Activated T-cell treated with anti-CD3 and anti-CD28 coated beads, Interleukin-2, amount 50 U/mL, for 72 hours (primary cell): ENCODE measurements at places on chromosomes 7 and 10.

DNA sequence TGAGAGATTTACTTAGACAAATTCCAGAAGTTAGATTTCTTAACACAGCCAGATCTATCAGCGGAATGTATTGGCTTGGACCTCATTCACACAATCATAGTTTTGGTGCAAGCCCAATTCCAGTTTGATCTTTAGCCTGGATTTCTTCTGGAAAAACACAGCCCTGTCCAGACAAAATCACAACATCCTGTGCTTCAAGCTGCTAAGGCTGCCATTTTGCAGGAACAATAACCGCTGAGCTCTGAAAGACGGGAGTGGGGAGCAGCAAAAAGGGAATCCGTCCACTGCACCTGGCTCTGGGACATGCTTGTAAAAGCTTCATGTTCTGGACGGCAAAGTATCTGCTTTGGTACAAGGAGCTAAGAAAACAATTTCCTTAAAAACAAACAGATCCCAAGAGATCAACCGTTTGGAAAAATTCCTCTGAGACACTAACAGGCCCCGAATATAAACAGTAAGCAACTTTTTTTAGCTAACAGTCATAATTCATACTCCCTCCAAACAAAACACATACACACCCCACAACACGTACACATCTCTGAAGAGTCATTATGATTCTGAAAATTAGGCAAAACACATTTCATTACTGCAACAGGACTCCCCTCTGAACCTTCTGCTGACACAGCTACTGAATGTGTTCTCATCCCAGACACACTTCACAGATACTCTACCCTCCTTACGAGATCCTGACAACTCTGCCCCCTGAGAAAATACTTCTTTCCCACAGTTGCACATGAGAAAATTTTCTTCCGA, 32.4 kb downstream of the ITIH5 start:
- DNase-seq: no peak

GRCh38 chr10:33154590-33154989, 179.9 kb downstream of the NRP1 start:
- no peak for DNase-seq

DNA sequence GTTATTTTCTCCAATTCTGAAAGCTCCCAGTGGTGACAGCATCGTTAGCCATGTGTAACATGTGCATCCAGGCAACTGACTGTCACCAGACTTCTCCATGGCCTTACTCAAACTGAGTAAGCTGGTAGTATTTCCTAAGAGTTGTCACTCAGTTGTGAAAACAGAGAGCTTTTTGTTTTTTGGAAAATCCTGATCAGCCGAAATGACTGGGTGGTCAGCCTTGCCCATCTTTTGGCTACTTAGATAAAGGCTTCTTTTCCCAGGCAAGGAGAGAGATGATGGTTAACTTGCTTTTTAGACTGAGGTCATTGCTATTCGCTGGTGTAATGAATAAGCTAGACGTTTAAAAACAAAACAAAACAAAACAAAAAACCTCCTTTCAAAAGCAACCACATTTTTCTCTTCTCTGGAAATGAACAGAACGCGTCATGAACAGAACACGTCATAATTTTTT, 159.5 kb upstream of the KLF14 start:
- DNase-seq: no peak

DNA sequence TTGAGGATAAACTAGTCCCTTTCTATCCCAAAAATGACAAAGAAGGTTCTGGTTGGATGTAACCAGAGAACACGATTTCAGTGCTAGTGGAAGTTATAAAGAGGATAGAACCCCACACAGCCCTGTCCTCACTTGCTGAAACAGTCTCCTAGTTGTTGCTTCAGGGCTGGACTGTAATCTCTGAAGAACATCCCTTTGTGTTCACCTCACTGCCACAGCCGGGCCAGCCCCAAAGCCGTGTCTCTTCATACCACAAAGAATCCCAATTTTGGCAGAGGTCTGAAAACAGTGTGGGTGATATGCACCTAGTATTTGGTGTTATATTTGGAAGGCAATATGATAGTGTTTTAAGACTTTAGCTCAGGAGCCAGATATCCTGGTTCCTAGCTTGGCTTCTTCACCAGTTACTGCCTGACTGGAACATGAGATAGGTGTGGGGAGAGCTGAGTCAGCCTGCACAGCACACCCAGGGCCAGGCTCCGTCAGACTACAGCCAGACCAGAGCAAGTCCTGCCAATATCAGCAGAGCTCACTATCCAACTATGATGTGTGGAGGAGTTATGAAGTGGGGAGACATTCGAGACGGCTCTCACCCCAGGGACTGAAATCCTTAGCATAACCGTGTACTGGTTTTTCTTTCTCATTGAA, 21.2 kb downstream of the CYP3A4 start:
- DNase-seq: no peak

DNA sequence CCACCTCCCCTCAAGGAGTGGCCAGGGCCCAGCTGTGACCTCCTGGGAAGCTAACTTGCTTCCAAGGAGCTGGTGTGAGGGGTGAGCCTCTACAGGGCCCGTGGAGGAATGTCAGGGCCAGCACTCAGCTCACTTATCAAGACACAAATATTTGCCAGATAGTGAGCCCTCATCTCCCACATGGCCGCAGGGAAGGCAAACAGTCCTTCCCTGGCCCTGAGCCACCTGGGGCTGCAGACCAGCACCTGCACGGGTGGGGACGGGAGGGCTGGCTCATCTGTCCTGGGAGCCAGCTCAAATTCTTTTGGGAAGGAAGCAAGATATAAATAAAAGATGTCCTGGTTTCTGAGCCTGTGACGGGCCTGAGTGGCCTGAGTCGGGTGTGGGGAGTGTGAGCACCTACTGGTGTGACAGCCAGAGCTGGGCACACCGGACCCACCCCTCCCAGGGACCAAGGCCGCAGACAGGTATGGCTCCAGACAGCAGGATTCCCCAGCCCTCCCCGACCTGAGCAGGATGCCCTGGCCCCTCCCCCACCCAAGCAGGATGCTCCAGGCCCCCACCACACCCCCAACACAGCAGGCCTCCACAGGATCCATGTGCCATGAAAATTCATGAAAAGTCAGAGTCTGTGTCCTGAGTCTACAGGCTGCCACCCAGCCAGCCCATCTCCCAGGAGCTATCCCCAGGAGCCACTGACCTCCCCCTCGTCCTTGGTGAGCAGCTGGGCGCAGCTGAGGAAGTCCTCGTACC, 148.0 kb downstream of the MAPK8 start:
- no peak for DNase-seq

DNA sequence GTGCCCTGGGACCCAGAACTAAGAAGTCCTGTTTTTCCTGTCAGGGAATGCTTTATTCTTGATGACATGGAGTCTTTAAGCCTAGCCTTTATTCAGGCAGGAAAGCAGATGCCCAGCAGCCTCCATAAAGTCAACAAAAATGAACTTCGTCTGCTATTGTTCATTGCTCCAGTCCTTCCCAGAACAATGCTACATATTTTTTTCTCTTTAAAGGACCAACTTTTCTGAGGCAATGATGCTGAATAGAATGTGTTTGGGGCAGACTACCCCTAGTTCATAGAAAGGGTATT, 47.6 kb upstream of the PDCD4 start:
- DNase-seq: no peak

DNA sequence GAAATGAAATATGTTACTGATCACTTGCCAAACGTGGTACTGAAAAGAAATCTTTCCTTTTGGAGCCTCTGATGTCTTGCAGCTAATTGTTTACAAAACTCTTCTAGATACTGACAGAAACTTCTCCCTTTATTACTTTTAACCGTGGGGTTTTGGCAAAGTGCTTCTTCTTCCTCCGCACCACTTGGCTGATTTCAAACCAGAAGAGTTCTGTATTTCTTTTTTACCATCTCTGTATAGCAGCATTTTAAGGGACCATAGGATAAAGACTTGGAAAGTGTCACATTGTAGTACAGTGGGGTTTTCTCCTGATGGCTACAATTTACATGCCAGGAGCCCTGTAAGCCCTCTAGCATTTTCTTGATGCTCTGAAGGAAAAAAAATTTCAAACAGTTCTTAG, 21.9 kb upstream of the CREB5 start:
- no peak for DNase-seq

DNA sequence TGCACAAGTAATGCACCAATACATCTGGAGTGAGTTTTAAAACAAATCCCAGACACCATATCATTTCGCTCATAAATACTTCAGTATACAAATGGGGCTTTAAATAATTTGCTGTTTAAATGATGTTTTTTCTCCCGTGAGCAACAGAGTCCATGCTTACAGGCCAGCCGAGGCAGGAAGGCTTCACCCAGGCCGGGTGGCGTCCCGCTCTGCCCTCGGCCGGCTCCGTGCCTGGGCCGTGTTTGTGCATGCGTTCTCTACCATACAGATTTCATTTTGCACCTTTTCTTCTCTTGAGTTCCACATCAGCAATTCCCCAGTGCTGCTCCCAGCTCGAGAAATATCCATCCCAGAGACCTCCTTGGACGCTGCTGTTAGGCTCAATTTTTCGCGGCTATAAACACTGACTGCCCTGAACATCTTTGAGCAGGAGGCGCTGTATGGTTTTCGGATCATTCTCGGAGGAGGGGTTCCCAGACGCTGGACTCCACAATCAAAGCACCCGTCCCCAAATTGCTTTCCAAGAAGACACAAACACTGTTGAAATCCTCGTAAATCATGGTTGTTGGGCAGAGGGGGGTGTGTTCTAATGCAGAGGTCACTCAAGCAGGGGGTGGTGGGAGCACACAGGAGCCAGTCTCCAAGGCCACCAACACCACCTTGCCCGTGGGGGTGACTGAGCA, 91.6 kb downstream of the MICALL2 start:
- DNase-seq: no peak

DNA sequence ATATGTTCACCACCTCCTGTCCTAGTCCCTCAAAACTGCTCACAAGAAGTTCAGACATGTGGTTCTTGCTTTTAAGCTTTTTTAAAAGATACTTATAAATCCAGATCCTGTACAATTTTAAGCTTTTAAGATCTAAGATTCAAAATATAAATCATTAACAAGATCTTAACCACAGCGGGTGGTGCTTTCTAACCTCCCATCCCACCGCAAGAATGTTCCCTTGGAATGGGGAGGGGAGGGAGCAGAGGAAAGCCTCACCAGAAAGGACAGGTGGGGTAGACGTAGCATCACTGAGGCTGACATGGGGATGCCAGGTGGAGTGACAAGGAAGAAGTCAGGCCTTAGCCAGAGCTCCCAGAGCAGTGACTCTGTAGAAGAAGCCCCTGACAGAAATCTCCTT, 133.5 kb downstream of the C1GALT1 start:
- DNase-seq: no peak

- peak; percentile 4 for DNase-seq
Measured at GRCh38 chr10:7666253-7667023, at the start of gene ITIH5. TSS of gene ITIH5 (minus strand) at chr10:7666966. CDS start at chr10:7666892, 74 bp downstream.

GRCh38 chr7:148503900-148504487, 86.6 kb upstream of the C7orf33 start:
- DNase-seq: peak; percentile 17

DNA sequence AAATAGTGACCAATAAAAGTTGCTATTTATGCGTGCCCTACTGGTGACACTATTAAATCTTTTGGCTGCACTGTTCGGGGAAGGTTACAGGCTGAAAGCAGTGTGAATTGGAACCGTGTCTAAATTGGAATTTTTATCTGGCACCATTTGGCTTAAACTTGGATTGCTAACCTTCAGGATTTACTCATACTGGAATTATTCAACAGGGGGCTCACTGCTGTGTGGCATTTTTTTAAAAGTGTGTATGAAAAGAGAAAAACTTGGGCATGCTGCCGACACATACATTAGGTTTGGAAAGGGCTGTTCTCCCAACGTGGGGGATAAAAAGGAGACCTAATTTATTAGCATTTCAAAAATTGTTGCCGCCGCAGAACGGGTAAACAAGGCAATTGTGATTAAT, 537.9 kb upstream of the MGMT start:
- DNase-seq: no peak

- no peak for DNase-seq
Measured at GRCh38 chr10:19929506-19930140, 113.4 kb downstream of the PLXDC2 start.

DNA sequence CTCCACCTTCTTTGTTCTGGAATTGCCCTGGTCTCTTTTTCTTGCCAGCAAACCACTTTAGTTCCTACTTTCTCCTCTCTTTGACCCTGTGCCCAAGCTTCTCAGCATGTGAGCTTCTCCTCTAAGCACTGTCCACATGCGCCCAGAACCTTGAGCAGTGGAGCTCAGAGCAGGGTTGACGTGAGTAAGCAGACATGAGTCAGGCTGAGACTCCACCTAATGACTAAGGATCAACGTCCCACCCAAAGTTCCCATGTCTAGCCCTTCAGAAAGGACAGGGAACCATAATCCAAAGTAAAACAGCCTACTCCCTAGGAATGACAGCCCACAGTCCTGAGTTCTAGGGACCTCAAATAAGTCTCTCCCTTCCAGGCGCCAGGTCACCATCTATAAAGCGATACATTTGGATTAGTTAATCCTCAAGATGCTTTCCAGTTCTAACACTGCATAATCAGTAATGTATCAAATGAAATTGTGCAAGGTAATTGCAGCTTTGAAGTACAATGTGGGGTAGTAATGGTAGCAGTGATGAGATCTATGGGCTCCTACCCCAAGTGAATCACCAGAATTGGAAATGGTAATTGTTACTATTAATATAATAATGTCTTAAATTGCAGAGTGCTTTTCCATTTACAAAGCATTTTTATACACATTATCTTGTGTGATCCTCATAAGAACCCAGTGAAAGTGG, 44.5 kb downstream of the KCNMA1 start:
- DNase-seq: no peak

DNA sequence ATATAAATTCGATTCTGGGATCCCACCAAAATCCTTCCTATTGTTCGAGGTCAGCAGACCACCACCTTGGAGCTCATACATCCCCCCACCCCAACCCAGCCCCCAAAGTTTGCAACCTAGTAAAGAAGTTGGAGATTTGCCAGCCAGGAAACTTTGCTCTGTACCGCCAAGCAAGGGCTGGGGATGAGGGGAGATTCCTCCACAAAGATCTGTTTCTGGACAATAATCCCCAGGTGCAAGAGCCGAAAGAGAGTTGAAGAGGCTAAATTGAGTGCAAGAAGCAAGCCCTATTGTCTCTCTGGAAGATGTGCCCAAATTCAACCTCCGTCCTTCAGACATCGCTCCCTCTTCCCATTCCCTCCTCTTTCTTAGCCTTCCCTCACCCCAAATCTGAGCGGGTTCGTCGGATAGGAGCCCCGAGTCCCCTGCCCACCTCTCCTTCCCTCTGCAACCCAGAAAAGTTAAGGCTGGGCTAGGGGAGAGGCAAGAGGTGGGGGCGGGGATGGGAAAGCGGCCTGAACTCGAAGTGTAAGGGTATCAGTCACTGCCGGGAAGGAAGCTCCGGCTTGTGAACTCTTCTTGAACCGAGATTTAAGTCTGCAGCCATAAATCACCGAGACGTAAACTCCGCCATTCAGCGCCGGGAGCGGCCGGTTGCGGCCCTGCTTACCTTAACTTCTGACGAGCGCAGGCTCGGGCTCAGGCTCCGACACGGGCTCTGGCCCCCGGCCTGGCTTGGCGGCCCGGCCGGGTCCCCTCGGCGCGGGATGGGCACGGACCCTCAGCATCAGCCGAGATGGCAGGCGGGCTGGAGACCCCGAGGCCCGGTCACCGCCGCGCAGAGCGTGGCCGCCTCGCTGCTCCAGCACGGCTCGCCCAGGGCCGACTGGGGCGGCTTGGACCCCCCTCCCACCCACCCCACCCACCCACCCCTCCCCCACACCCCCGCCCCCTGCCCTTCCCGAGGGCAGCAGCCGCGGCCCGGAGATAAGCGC, 10.8 kb upstream of the HOXA2 start:
- DNase-seq: no peak

- DNase-seq: peak; percentile 98
Measured at GRCh38 chr7:102464577-102465280, at the start of the genes ALKBH4 and LRWD1. TSS of gene ALKBH4 (minus strand) at chr7:102464863. CDS start at chr7:102464836, 27 bp downstream. TSS of gene LRWD1 (plus strand) at chr7:102464984. CDS start at chr7:102465081, 97 bp downstream.
